ENCODE measurements at places on chromosomes 16 and 17.
A peak's percentile ranks its signal among the peaks of the same experiment; 100 is the strongest.

DNA sequence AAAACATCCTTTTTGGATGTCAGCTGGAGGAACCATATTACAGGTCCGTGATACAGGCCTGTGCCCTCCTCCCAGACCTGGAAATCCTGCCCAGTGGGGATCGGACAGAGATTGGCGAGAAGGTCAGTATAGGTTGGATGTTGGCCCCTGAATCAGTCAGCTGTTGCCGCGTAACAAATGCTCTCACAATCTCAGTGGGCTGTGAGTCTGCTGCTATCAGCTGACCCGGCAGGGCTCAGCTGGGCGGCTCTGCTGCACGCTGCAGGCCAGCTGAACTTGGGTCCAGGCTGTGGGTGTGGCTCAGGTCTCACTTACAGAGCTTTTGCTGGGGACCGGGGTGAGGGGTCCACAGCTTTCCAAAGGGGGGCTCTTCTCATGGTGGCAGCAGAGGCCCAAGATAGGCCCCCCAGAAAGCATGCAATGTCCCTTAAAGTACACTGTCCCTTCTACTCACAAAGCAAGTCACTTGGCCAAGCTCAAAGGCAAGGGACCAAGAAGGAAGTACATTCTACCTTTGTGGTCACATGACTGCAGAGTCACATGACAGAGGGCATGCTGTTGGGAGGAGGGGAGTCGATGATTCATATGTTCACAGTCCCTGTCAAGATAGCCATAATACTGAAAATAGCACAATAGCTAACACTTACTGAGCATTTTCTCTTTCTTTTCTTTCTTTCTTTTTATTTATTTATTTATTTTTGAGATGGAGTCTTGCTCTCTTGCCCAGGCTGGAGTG lies 134.2 kb downstream of the ABCC1 start:
- no peak for DNase-seq

DNA sequence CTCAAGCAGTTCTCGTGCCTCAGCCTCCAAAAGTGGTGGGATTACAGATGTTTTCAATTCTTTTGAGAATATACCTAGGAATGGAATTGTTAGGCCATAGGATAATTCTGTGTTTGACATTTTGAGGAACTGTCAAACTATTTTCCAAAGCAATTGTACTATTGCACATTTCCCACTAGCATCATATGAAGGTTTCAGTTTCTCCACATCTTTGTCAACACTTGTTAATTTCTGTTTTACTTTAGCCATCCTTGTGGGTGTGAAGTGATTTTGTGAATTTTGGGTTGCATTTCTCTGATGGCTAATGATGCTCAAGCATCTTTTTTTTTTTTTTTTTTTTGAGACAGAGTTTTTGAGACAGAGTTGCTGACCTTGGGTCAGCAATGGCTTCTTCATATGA lies 6.2 kb downstream of the NT5M start:
- no peak for DNase-seq

GRCh38 chr16:9647981-9648701 lies 534.1 kb downstream of the GRIN2A start:
- peak; percentile 29 for DNase-seq

- no peak for DNase-seq
These were observed 275.3 kb downstream of the SHISA9 start for GRCh38 chr16:13176711-13177110.

- DNase-seq: no peak
These were observed 5.3 kb downstream of the DEF8 start for GRCh38 chr16:89953671-89954406.
